ENCODE measurements at places on chromosomes 2 and 18. TPM values are rescaled to one million over a fixed set of nuclear protein-coding genes. Genes with fewer than 3 reads are reported as not detected.

GRCh38 chr18:45920367-45920766, 46.8 kb downstream of the EPG5 start:
- peak; percentile 98 for DNase-seq

DNA sequence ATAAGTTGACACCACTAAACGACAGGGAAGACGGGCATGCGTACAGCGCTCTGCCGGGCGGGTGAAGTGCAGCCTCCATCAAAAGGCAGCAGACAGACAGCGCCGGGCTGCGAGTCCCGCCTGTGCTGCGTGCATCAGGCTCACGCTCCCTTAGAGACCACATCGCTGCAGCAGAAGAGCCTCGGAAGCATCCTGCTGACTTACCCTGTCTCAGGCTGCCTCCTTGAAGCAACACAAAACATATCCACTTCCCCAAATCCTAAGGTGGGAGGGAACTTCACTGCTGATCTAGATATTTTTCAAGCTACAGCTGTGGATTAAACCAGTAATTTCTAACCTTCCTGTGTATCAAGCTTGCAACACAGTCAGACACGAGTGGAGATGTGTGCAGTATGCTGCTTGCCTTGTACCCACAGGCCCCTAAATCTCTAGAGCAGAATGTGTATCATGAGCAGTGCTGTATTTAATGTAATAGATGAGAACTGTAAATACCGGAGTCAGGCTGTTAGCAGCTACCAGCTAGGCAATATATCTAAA, 6.4 kb downstream of the MYT1L start:
- DNase-seq = no peak

LOXHD1 gene
- total RNA-seq = not detected

GRCh38 chr2:237790353-237790752, 8.2 kb upstream of the RBM44 start:
- no peak for DNase-seq

AQP12A gene
- total RNA-seq = not detected

SLC38A11 gene
- not detected for total RNA-seq

GRCh38 chr2:156333951-156334495, 1.5 kb upstream of the NR4A2 start:
- no peak for DNase-seq

- no peak for DNase-seq
Measured at GRCh38 chr2:101775636-101776035, 78.1 kb downstream of the MAP4K4 start.

DNA sequence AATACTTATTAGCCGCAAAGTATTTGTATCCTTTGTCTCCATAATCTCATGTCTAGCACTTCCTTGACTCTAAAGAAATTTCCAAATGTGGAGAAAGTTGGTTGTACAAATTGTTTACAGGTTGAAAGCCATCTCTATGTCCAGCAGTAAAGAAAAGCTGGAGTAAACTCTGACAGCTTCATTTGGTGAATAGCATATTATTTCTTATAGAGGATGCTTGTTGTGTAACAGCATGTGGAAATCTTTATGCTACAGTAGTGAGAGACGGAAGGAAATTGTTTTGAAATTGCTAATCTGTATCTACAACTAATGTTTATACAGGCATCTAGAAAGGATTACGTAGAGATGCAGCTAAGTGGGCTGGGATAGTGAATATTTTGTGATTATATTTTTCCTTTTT, 78.5 kb downstream of the UGGT1 start:
- no peak for DNase-seq

GRCh38 chr2:140269000-140269399, 1488.8 kb upstream of the NXPH2 start:
- DNase-seq = no peak

CCDC148 gene
- total RNA-seq = 0.13 TPM

- DNase-seq = no peak
Measured at GRCh38 chr2:157364257-157364974, 38.8 kb upstream of the ERMN start.

DNA sequence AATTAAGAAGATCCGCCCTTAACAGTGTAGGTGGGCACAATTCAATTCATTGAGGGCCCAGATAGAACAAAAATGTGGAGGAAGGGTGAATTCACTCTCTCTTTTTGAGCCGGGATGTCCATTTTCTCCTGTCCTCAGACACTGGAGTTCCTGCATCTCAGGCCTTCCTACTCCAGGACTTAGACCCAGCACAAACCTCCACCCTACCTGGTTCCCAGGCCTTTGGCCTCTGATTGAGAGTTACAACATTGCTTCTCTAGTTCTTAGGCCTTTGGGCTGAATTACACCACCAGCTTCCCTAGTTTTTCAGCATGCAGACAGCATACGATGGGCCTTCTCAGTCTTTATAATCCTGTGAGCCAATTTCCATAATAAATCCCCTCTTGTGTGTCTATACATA, 87.8 kb upstream of the TMEM17 start:
- no peak for DNase-seq

STK17B gene
- 6.7 TPM for total RNA-seq

KCNF1 gene
- not detected for total RNA-seq

RAB3GAP1 gene
- 32.7 TPM for total RNA-seq

IL36A gene
- not detected for total RNA-seq

DNA sequence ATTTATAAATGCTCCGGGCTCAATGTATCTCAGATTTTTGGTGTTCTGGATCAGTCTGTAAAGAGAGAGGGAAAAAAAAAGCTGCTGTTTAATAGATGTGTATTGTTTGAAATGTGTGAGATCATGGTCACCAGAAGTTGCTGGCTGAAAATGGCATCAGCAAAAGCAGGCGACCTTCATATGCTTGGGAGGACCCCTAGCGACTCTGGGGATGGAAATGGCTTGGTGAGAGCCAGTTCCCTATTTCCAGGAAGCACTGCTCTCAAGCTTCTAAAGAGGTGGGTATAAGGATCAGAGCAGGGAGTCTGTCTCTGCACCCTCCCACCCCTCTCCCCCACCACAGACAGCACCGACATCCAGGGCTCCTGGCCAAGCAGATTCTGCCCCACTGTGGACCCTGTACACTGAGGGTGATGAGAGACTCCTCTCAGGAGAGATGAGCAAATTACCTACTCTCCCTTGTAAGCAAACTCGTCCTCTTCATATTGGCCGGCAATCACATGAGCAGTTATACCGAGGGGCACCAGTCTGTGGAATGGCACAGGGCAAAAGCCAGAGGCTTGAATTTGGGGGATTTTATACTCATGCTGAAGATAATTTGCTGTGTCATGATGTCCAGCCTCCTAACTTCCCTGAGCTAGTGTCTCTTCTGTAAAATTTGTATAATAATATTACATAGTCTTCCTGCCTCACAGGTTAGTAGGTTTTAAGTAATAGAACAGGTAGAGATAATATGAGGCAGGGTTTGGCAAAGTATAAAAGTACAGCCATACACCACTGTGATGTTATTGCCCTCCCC, 29.6 kb downstream of the LHCGR start:
- peak; percentile 56 for DNase-seq

DNA sequence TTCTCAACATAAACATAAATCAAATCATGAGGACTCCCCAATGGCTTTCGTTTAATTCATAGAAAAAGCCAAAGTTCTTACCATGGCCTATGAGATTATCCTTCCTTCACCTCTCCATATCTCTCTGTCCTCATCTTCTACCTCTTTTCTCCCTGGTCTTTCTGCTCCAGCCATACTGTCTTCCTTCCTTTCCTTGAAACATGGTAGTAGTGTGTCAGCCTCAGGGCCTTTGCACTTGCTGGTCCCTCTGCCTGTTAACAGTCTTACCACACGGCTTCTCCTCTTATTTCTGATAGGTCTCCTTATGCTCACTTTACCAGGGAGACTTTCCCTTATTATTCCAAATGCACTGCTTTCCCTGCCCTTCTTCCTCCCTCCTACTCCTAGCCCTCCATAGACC, 25.6 kb downstream of the APOB start:
- no peak for DNase-seq

- DNase-seq = no peak
Measured at GRCh38 chr2:47737191-47737975, 45.6 kb upstream of the MSH6 start.

DNA sequence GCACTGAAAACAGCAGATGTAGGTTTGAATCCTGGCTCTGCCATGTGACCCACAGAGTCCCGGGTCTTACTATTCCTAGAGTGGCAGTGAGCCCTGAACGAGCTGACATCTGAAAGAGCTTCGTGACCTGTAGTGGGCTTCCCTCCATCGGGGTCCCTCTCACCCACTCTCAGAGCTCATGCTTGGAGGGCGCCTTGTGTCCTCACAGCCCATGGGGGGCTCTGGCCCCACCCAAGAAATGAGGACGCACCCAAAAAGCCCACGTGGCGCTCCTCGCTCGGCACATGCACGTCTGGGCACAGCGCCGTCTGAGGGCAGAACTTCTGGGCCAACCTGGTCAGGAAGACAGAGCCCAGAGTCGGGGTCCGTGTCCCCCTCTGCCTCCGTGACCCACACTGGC, 23.7 kb downstream of the LBH start:
- DNase-seq = no peak

DNA sequence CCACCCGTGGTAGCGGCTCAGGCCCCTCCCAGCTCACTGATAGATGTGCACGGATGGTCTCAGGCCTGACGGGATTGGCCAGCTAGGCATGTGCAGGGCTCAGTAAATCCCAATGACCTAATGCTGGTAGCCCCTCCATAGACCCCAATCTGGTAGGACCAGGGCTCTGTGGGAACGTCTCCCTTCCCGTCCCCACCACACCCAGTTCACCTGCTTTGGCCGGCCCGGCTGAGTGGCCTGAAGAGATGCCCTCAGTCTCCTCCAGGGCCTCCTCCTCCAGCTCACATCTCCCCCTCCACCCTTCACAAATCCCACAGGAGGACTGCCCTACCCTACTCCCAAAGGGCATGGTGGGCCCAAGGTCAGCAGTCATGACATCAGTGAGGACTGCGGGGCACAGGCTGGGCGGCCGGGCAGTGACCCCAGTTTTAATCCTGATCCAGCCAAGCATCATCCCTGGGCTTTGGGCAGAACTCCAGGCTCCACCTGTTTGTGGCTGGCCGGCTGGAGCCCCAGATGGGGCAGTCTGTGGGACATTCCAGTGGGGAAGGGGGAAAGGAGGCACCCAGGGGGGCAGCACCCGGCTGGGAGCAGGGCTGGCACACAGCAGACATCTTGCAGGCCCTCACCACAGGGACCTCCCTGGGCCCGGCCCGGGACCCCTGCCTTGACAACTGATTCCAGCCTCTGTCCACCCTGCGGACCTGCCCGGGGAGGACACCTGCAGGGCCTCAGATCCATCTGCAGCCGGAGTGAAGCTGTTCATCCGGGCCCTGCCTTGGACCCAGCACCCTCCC, 2.3 kb downstream of the KIF1A start:
- DNase-seq = no peak

SIX3 gene
- total RNA-seq = not detected

ELOA2 gene
- total RNA-seq = not detected

GRCh38 chr2:101818531-101819451, 121.3 kb downstream of the MAP4K4 start:
- no peak for DNase-seq

- no peak for DNase-seq
Measured at GRCh38 chr2:14828223-14828622, 195.7 kb downstream of the LRATD1 start.

DNA sequence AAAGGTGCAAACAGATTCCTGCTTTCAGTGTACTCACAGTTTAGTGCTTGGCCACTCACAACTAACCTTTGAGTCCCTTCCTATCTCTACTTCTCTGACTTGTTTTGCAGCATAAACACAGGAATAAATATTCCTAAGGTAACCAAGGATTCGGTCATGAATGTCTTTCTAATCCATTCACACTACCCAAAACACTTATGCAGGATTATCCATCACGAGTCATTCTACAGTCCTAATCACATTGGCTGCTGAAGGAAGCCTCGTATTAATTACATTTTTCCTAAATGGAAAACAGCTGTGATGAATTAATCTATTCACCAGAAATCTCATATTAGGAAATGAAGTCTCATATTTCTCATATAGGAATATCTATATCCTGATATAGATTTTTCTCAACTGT, 16.3 kb downstream of the RDH14 start:
- no peak for DNase-seq

GRCh38 chr18:73461780-73462059, 593.9 kb upstream of the NETO1 start:
- no peak for DNase-seq

IFIH1 gene
- total RNA-seq = 3.6 TPM

GRCh38 chr2:109209412-109209811, 80.4 kb downstream of the SH3RF3 start:
- no peak for DNase-seq

CD8B2 gene
- total RNA-seq = not detected

DNA sequence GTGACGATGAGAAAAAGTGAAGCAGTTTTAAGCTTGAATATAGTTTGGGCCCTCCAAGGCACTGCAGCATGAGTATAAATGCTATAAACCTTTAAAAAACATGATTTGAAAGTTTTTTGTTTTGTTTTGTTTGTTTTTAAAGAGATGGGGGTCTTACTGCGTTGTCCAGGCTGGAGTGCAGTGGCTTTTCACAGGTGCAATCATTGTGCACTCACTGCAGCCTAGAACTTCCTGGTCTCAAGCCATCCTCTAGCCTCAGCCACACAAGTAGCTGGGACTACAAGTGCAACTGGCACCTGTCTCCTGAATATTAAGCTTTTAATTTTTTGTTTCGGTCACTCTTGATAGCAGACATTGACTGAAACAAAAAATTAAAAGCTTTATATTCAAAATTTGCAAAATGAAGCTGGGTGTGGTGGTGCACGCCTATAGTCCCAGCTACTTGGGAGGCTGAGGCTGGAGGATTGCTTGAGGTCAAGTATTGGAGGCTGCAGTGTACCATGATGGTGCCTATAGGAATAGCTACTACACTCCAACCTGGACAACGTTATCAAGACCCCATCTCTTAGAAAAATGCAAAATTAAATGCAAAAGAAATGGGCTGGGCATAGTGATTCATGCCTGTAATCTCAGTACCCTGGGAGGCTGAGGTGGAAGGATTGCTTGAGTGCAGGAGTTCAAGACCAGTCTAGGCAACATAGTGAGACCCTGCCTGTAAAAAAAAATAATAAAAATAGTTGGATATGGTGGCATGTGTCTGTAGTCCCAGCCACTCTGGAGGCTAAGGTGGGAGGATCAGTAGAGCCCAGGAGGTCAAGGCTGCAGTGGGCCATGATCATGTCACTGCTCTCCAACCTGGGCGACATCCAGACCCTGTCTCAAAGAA, 15.0 kb downstream of the FZD5 start:
- no peak for DNase-seq

- no peak for DNase-seq
Measured at GRCh38 chr2:197353393-197354168, 43.0 kb upstream of the ANKRD44 start.

GRCh38 chr2:121824264-121824663, 68.8 kb downstream of the TSN start:
- DNase-seq = no peak

DNA sequence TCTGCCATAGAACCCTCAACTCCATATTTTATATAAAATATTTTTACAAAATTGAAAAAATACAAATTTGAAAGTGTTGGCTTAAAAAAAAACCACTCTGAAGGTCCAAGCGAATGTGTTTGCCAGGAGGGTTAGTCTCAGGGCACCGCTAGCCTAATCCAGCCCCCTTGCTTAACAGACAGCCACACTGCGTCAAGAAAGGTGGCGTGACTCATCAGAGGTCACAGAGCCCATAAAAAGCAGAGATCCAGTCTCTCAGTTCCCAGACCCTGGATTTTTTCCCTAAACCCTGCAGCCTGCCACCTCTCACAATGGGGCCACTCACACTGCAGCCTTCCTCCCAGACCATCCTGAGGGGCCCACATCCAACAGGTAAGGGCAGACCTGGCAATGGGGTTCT, 3.9 kb upstream of the TNS1 start:
- no peak for DNase-seq
